Hematopoietic multipotent progenitor cell treated with erythropoietin and hydrocortisone succinate and interleukin-3 and kit ligand, for 4 days (in vitro differentiated cells): ENCODE measurements at places on chromosomes 3 and 15.

GRCh38 chr3:30970183-30970582 is 75.7 kb upstream of the GADL1 start:
- DNase-seq: peak; percentile 17

DNA sequence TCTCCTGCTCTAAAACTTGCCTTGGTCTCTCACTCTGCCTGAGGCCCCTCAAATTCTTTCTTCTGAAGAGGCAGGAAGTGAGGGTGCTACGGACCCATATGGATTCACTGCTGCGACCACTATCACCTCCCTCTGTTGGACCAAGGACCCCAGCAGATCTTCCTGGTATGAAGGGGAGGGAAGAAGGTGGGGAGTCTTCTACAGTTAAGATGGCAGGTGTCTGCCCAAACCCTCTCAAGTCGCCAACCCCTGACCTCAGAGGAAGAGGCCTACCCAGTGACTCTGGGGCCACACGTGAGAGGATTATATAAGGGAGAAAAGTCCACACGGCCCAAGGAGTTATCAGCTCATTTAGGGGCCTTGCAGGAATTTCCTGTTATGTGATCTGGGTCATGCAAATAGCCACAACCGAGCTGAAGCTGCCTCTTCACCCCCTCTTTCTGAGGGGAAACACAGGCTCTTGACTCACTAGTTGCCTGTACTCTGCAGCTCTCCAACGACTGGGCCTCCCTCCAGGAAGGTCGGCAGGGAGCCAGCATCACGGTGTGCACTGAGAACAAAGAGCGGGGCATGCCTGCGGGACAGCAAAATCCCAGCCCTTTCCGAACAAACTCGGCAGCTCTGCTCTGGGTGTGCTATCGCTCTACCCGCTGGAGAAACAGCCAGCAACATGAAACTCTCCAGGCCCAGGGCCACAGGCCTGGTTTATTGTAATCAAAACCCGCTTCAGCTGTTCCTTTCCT is 116.0 kb downstream of the XXYLT1 start:
- DNase-seq: peak; percentile 95

DNA sequence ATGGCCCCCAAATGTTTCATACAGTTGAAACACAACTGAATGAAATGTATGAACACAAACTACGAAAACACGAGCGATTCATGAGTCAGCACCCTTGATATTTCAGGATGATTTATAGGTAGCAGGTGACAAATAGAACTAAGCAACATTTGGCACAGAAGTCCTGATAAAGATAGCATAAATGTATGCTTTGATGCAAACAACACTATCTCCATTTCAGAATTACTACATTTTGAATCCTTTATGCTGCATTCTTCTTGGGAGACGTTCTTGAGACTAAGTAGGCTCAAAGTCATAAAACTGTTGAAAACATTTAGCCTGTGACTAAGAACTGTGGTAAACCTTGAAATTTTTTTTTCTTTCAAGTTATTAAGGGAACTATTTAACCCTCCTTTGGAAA is 200.3 kb upstream of the ICE2 start:
- DNase-seq: no peak

DNA sequence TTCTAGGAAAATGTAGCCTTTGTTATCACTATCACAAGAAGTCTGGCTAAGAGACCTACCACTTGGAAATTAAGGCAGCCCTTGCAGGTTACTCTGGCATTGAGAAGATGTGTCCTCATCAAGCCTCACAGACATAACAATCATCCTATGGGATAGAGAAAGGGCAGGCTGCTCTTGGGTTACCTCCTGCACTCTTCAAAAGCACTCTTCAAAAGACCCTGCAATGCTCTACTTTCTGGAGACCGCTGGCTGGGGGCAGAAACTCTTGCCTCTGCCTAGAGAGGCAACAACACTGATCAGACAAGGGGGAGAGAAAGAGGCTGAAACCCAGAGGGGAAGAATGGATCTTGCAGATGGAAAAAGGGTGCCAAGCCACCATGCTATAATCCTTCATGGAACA is 127.9 kb upstream of the BNIP2 start:
- no peak for DNase-seq

GRCh38 chr15:87973501-87974215 is 282.9 kb downstream of the NTRK3 start:
- no peak for DNase-seq

GRCh38 chr3:71956069-71956340 is 171.1 kb upstream of the PROK2 start:
- DNase-seq: no peak

DNA sequence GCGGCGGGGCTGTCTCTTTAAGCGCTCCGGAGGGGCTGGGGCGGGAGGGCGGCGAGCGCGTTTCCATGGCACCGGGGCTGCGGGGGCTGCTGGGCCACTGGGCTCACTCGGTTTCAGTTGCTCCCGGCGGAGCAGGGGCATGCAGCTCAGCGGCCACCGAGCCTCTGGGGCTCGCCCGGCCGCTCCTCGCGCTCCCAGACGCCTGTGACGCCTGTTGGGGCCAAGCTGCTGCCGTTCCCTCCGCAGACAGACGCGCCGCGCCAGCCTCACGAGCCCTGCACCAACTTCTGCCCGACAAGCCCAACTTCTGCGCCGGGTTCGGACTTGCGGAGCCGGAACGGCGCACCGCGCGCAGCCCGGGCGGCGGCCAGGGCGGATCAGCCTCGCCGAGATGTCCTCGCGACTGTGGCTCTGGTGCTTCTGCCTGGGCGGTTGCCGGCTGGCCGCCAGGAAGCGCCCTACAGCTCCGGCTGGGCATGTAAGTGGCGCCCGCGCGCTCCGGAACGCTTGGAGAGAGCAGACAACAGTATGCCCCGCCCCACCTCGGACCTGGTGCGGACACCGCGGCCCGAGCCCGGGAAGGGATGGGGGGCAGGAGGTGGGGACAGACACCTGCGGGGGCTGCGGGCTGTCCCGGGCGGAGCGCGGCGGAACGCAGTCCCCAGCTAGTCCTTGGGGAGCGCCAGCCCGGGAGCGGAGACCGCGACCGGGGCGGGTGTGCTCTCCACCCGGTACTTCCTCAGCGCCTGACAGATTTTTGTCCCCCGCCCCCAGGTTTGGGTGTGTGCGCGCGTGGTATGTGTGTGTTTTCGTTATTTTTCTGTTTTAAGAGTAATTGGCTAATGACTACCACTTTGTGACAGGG is 154.1 kb upstream of the GOLIM4 start:
- DNase-seq: peak; percentile 94

- DNase-seq: no peak
These were observed 15.2 kb downstream of the NRROS start for GRCh38 chr3:196654735-196655090.

DNA sequence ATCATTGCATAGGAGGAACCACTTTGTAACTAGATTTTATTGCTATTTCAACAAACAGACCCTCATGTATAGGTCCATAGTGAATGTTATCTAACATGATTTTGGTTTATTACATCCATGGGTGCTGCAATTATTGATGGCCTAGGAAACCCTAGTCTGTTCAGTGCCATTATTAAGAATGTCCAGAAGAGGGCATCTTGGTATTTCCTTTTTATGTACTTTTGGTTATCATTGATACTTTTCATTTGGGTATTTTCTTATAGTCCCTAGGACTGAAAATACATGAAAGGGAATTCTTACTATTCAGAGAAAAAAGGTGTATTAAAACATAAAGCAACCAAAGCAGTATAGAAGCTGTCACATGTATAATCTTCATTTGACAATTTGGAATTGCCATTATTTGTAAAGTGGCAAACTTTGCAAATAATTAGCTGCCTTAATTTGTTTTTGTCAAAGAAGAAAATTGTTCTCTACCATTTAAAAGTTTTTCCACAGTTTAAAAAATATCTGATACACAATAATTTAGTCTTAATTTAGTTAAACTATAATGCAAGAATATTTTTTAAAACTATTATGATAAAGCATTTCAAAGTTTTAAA is 48.7 kb downstream of the CNOT10 start:
- peak; percentile 71 for DNase-seq

- peak; percentile 72 for DNase-seq
These were observed 1.7 kb downstream of the B3GNT5 start for GRCh38 chr3:183254487-183255347.

DNA sequence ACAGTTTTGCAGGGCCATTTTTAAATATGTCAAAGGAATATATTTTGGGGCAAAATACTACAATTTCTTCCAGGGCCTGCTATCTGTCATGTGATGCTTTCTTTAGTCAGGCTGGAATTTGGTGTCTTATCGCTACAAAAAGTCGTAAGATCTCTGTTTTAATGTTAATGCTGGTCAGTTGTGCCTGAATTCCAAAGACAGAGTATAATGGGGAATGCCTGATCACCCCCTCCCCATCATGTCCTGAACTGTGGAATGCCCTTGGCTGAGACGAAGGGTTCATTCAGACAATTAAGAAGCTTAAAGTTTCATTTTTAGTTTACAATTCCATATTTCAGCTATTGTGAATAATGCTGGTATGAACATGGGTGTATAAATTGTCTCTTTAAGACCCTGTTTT is 203.0 kb downstream of the TBC1D5 start:
- DNase-seq: no peak

GRCh38 chr15:63977119-63977518 is 69.2 kb downstream of the DAPK2 start:
- no peak for DNase-seq

DNA sequence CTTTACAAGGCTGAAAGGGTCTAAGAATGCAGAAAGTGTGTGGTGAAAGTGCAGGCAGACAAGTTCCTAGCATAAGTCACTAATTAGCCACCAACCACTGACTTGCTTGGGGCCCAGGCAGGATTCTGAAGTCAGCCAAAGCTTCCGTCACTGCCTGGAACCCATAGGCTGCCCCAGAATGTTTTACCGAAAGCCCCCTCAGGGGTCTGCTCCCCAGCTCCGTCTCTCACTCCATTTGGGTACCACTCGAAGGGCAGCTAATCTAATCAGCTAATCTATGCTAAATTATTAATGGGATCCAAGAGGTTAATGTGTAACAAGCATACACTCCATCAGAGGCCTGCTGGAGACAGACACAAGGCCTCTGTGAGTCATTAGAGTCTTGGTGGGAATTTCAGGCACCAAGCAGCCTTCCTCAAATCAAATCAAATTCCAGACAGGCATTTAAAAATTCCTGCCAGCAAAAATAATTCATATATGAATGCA is 13.2 kb downstream of the ADAMTS9 start:
- DNase-seq: no peak

DNA sequence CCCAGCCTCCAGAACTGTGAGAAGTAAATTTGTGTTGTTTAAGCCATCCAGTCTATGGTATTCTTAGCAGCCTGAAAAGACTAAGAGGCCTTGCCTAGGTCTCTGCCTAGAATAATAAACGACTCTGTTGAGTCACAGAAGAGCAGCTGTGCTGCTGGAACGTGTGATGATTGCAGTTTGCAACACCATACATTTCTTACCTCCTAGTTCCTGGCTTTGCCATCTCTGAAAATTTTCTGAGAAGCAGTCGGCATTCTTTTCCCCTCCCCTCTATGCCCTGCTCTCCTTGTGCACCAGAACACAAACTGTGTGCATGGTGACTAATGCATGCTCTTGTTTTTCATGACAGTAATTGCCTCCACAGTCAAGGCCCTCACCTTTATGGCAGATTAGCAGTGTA is 301.3 kb downstream of the IL20RB start:
- DNase-seq: no peak
